ENCODE measurements at places on chromosomes 11 and 22.
A peak's percentile ranks its signal among the peaks of the same experiment; 100 is the strongest.

GRCh38 chr11:122344215-122344614 lies 228.2 kb upstream of the BLID start:
- no peak overlapping the region for H3K4me3 ChIP-seq
- H3K4me1 ChIP-seq, result no peaks in the 10 kb centered on the region
- H3K27me3 ChIP-seq, result no peaks in the 10 kb centered on the region
- DNase-seq, result no peak
- H3K27ac ChIP-seq, result no peak overlapping the region

GRCh38 chr11:61158691-61159381 lies 2.4 kb downstream of the VPS37C start:
- no peak for DNase-seq
- no peak overlapping the region for H3K27ac ChIP-seq
- no peak overlapping the region for H3K4me3 ChIP-seq
- no peaks in the 10 kb centered on the region for H3K27me3 ChIP-seq
- peaks cover 28% of the 10 kb centered on the region for H3K36me3 ChIP-seq

- peaks cover 4% of the 10 kb centered on the region for H3K4me1 ChIP-seq
- no peak for DNase-seq
- no peak overlapping the region for H3K4me3 ChIP-seq
- H3K27me3 ChIP-seq, result no peaks in the 10 kb centered on the region
- peak overlapping the region; percentile 1 for H3K27ac ChIP-seq
- peaks cover 23% of the 10 kb centered on the region for H3K36me3 ChIP-seq
Observed at GRCh38 chr11:66659763-66660162, 17.9 kb downstream of the RBM4B start.

DNA sequence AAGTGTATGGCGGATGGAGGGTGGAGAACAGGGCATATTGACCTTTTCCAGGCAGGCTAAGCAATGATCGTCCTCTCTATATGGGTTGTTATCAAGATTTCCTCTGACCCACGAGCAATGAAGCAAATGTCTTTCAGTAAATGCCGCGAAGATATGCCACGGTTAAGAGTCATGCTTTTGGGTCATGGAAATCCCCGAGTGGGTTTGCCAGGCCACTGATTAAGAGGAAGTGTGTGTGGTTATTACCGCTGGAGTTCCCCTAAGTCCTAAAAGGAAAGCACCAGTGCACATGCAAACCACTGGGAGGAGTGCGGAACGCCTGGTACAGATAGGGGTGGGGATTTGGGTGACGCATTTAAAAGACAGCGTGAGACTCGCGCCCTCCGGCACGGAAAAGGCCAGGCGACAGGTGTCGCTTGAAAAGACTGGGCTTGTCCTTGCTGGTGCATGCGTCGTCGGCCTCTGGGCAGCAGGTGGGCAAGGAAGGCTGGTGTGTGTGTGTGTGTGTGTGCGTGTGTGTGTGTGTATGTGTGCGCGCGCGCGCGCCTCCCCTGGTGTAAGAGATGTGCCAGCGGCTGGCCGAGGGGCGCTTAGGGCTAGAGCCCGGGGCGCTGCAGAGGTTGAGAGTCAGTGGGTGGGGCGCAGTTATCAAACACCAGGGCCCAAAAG lies at the start of gene BIRC3:
Gene BIRC3, plus strand, starts transcription at position 386 of the 669 bp plus-strand sequence. CDS start 7,026 bp downstream, outside the sequence.
- H3K27me3 ChIP-seq, result no peaks in the 10 kb centered on the region
- DNase-seq, result peak; percentile 97
- H3K4me3 ChIP-seq, result peak within 1 kb of the TSS; percentile 87
- H3K27ac ChIP-seq, result peak within 1 kb of the TSS; percentile 88
- H3K36me3 ChIP-seq, result peaks cover 30% of the 10 kb centered on the region

DNA sequence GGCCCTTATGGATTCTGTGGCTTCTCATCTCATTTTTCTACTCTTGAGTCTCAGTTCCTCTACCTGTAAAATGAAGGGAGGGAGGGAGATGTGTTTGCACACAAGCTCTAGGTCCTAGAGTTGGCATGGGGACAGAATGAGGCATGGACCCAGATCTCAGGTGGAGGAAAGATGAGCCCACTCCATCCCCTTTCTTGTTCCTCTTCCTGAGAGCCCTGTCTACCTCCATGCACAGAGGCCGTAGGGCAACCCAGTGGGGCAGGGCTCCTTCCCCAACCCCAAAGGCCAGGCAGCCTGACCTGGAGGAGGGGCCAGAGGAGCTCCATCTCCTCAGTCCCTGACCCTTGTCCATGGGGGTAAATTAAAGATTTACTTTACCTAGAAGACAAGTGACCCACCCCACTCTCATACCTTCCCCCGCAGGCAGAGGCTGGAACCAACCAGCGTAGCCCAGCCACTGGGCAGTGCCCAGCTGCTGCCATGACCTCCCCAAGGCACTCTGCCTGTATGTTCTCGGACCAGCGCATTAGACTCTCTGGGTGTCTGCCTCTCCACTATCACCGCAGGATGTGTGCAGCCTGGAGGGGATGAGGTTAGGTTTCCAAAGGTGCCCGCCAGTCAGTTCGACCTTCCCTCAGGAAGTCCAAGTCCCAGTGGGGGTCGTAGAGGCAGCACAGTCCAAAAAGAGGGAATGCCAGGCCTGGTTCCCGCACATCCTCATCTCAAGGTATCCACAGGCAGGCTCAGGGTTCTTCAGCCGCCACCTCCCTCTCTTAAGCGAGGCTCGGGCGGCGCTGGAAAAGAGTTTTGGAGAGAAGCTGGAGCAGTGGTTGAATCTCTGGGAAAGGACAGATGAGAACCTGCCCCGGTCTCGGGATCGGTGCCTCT lies 3.0 kb downstream of the SMTN start:
- peaks cover 36% of the 10 kb centered on the region for H3K4me1 ChIP-seq
- H3K27me3 ChIP-seq, result no peaks in the 10 kb centered on the region
- H3K4me3 ChIP-seq, result peak overlapping the region; percentile 78
- DNase-seq, result no peak

Data from activated CD8-positive, alpha-beta memory T cell treated with anti-CD3 and anti-CD28 coated beads, Interleukin-2, amount 10 ng/mL, durations not matched to agents 7 days and 5 days (primary cell).